ENCODE measurements at places on chromosomes 2 and 18.

DNA sequence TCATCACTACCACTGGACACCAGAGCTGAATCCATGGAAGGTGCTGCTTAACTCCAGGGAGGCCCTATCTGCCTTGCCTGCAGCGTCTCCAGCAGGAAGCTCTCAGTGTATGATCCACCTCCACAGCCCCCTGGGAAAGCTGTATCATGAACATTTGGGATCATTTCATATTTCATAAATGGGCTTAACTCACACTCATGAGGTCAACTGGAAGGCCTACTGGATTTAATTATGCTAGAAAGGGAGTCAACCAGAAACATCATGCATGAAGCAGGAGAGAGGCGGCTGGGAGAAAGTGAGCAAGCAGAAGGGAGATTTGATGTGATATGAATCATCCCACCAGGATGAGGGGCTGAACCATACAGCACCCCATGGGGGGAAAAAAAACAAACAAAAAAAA lies 537.7 kb downstream of the TNS1 start:
- DNase-seq: no peak

DNA sequence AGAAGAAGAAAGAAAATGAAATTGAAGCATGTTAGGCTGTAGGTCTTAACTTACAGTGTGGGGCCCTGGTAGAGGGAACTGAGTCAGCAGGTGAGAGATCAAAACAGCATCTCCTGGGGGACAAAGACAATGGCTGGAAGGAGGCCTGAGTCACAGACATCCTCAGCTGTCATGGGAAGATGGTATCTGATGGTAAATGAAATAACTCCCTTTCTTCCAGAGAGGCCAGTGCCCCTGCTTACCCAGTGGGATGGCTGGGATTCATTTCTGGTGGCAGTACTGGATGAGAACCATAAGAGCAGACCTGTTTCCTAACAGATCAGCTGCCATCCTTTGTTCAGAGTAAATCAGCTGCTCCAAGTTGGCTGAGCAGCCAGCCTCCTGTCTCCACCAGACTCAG lies 251.3 kb upstream of the EPAS1 start:
- no peak for DNase-seq

DNA sequence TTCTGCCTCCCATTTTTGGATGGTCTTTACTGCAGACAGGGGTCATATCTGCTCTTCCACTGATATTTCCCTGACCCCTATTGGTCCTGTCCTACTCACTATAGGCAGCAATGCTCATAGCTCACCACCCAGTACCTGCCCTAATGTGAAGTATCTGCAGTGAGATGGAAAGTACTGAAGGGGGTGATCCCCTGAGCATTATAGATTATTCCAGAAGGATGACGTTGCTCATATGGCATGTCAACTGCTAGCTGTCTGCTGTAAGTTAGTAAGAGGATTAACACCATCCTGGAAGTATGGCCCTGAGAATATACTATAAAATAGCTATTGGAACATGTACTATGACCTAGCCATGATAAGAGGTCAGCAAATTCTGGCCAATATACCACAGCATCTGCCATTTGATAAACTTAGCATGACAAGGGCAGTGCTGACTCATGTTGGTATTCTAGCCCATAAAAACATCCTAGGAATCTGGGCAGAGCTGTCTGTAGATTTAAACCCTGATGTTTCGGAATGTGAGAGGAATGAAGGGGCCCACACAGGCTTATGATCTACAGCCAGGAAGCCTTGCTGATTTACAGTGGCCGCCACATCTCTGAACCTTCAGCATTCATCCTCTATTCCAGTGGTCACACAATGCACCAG lies 451.4 kb downstream of the TNS1 start:
- DNase-seq: no peak

DNA sequence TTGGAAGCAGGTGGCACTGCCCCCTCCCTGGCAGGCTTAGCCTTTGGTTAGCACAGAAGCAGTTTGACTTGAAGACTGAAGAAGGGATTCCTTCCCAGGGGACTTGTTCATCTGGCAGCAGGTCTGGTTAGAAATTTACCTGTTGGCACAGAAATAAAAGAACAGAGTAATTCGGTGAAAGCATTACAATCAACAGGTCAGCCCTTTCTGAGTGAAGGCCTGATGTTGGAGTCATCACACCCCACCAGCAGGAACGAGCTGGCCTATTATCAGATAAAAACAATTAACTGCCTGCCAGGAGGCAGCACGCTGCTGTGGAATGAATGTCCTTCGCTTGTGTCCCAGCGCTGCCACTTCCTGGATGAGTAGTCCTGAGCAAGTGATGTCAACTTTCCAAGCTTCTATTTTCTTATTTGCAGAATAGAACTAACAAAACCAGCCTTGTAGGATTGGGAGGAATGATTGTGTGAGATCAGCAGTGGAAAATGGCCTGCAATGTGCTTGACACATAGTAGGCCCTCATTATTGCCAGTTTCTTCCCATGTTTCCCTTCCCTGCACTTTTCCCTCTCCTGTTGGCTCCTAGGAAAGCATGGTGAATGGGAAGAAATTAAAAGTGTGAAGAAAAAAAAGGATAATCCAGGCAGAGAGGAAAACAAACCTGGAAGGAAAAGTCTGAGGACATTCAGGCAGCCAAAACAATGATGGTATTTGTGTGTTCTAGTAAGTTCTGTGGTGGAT lies 29.0 kb downstream of the LGALSL start:
- DNase-seq: no peak

- DNase-seq: no peak
Observed at GRCh38 chr2:189791338-189792042, 7.2 kb downstream of the PMS1 start.

GRCh38 chr2:121803503-121803902 lies 48.1 kb downstream of the TSN start:
- DNase-seq: no peak

- no peak for DNase-seq
Observed at GRCh38 chr18:77433076-77433475, 183.4 kb downstream of the GALR1 start.

GRCh38 chr2:153770359-153770991 lies 101.2 kb upstream of the GALNT13 start:
- DNase-seq: no peak

GRCh38 chr2:21067125-21067524 lies 23.3 kb upstream of the APOB start:
- DNase-seq: no peak

Data from stimulated activated CD8-positive, alpha-beta memory T cell treated with anti-CD3 and anti-CD28 coated beads, Interleukin-4, amount 100 ng/mL, for 1 hour (primary cell).